Adipocyte (in vitro differentiated cells): ENCODE measurements at places on chromosomes 2 and 18.
A peak's percentile ranks its signal among the peaks of the same experiment; 100 is the strongest.

DNA sequence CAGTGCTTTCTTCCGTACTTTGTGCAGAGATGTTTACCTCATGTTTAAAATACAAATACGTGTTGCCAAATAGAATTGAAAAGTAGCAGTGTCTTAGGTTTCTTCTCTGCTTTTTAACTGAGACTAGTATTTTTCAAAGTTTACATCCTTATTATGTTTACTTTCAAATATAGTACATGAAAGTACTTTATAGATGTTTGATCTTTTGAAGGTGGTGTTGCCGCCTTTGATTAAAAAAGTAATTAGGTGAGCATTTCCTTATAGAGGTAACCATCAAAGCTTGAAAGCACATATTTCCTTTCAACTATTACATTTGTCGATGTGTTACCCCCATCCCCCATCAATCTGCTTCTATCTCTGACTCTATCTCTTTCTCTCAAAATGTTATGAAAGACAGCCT lies 87.0 kb downstream of the CERS6 start:
- no peak for DNase-seq

GRCh38 chr18:14074187-14074586 lies 58.0 kb downstream of the ZNF519 start:
- DNase-seq, result no peak

- no peak for DNase-seq
Measured at GRCh38 chr2:235054475-235054874, 102.7 kb downstream of the SH3BP4 start.

DNA sequence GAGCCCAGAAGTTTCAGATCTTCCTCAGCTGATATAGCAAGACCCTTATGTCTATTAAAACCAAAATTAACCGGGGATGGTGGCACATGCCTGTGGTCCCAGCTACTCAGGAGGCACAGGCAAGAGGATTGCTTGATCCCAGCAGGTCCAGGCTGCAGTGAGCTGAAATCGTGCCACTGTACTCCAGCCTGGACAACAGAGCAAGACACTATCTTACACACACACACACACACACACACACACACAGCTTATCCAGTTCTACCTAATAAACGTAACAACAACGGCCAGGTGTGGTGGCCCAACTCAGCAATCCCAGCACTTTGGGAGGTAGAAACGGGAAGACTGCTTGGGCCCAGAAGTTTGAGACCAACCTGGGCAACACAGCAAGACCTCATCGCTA lies 7.5 kb downstream of the LPIN2 start:
- DNase-seq, result no peak

DNA sequence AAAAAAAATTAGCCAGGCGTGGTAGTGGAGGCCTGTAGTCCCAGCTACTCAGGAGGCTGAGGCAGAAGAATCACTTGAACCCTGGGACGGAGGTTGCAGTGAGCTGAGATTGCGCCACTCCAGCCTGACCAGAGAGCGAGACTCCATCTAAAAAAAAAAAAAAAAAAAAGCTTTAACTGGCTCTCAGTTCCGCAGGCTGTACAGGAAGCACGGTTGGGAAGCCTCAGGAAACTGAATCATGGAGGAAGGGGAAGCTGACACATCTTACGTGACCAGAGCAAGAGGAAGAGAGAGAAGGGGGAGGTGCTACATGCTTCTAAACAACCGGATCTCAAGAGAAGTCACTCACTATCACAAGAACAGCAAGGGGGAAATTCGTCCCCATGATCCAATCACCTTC lies 505.6 kb upstream of the SLC8A1 start:
- no peak for DNase-seq

GRCh38 chr2:207039225-207039624 lies 99.9 kb downstream of the CPO start:
- DNase-seq, result no peak

GRCh38 chr2:81589406-81589805 lies 1284.9 kb upstream of the LRRTM1 start:
- DNase-seq, result no peak

GRCh38 chr2:140551287-140551686 lies 1579.5 kb downstream of the LRP1B start:
- no peak for DNase-seq

DNA sequence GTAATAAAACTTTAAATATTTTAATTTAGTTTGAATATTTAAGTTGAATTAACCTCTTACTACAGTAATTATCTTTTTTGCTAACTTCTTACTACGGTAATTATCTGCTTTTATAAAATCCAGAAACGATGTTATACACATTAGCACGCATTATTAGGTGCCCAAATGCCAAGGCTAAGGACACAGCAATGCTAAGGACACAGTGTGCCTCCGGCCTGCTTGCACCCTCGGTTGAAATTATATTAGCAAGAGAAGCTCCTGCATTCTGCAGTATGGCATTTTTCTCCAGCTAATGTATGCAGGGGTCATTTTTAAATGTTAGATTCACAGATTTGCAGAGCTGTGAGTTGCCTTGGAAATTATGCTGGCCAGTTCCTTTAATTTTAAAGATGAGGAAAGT lies 220.0 kb downstream of the NEDD4L start:
- DNase-seq, result no peak

GRCh38 chr18:79242246-79242645 lies 153.5 kb upstream of the NFATC1 start:
- DNase-seq, result no peak

DNA sequence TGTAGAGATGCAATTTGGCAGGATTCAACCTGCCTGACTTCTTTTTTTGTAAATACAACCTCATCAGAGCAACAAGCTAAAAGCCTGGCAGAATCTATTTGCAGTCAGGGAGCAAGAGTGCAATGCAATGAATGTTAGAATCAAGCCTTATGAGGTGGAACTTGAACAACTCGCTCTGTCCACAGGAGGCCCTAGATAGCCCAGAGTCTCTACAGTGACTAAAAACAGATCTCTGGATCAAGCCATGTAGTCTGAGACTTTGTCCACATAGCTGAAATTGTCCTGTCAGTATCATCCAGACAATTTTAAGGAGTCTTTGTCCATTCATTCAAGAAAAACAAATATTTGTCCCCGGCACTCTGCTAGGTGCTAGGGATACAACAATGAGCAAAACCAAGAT lies 32.0 kb upstream of the CDK5R2 start:
- no peak for DNase-seq

- peak; percentile 16 for DNase-seq
Measured at GRCh38 chr2:196404276-196404675, 232.9 kb upstream of the STK17B start.

GRCh38 chr2:120735746-120736170 lies at the start of gene GLI2:
Gene GLI2 (plus strand): TSS chr2:120735868. CDS start chr2:120797321, 61,453 bp downstream.
- peak; percentile 95 for DNase-seq

DNA sequence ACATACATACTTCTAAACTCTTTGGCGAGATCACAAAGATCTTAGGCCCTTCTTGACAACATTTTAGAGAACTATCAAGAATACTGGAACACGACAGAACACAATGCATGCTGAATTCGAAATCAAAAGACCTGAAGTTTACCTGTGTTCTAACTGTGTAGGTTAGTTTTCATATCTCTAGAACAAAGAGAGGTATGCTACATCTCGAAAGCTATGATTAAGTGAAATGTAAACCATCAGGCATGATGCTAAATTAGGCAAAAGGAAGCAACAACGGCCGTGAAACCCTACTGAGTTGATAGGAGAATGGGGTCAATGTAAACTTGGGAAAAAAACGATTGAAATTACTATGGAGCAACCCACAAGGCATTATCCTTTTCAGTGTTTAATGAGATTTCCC lies 43.7 kb downstream of the IKZF2 start:
- DNase-seq, result no peak

GRCh38 chr2:225756198-225756597 lies 356.7 kb downstream of the NYAP2 start:
- DNase-seq, result no peak

DNA sequence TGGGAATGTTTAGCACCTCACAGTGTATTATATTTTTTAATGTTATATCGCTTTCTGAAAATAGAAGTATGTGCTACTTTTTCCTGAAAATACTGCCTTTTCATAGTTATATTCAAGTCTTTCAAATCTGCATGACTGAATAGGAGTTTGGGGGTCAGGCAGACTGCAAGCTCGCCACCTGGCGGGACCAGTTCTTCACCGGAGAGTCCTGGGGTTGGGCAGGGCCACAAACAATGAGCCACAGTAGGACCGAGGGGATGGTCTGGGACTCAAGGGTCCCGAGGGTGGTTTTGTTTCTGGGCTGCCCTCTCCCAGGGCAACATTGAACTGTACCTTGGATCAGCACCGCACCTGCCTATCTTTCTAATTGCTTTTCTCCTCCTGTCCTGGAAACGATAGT lies 70.6 kb downstream of the VWA3B start:
- DNase-seq, result no peak

- no peak for DNase-seq
Measured at GRCh38 chr2:138087751-138088593, 123.7 kb downstream of the HNMT start.

- DNase-seq, result no peak
Measured at GRCh38 chr2:114046373-114046772, 156.5 kb downstream of the ACTR3 start.

GRCh38 chr2:40348038-40348437 lies 103.9 kb downstream of the SLC8A1 start:
- no peak for DNase-seq

DNA sequence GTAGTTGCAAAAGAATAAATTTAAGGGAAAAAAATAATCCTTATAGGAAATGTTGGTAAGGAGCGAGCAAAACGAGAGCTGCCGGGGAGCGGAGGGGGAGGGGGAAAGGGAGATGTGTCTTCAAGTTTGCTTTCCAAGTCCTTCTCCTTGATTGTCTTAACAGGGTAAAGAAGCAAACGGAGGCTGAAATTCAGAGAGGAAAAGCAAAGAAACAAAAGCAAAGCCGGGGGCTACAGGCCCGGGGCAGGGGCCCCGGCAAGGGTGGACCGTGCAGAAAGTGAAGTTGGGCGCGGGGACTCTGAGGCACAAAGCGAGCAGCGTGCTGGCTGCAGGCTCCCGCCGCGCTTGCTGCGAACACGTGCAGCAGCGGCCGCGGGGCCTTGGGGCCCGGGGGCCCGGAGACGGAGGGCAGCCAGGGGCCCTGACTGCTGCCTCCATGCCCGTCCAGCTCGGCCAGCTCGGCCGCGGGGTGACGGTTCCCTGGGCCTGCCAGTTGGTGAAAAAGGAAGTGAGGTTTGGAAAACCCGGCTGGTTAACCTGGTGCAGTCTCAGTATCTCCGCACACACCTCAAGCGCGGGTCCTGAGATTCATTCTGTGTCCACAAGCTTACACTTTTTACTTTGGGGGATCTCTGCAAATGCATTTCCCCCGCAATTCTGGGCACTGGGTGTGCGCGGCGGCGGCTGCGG lies 4.1 kb downstream of the BCL11A start:
- peak; percentile 63 for DNase-seq

GRCh38 chr18:63138436-63139340 lies 180.9 kb downstream of the BCL2 start:
- no peak for DNase-seq

GRCh38 chr2:158047156-158047611 lies 54.5 kb upstream of the UPP2 start:
- DNase-seq, result no peak

GRCh38 chr18:31661965-31662364 lies 22.4 kb downstream of the B4GALT6 start:
- DNase-seq, result no peak

GRCh38 chr2:108219688-108220087 lies 20.1 kb upstream of the SULT1C3 start:
- DNase-seq, result no peak

DNA sequence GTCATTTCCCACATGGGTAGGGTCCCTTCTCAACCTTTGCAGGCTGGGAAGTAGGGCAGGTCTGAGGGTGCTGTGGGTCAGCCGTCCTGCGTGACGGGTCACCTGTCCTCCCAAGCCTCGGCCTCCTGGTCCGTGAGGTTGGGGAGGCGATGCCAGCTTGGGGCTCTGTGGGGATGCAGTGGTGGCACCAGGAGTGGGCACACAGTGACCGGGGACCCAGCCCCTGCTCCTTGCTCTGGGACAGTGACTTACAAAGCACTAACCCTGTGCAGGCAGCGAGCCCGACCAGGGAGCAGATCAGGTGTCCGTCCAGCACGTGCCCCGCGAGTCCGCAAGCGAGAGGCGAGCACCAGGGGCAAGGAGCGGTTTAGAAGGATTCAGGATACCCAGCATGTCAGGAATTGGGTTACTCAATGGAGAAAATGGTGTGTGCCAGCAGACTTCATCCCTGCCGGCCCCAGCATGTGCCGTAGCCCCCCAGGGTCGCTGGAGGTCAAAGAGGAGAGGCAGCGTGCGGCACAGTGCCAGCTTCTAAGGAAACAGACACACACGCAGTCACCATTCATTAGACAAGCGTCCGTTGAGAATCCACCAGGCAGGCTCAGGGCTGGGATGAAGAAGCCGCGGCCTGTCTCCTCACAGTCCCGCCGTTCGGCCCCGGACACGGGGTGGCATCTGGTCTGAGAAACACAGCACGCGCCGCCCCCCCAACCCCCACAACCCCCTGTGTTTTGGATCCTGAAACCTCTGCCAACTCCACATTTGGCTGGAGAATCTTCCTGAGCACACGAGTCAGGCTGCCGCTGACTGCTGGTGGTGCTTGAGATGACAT lies 11.7 kb downstream of the COLEC11 start:
- DNase-seq, result no peak

DNA sequence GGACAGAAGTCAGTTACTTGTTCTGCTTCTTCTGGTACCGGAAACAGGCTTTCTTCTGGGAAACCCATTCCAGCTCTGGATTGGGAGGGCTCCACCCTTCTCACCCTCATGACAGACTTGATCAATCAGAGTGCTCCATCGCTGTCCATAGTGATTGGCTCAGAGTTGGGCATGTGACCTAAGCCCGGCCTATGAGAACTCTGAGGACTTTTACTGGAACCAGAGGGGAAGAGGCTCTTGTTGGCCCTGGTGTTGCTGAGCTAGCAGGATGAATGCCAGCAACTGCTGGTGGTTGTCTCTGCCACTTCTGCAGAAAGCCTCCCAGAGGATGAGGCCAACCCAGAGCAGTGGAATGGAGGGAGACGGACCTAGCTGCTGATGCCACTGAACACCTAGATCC lies 33.3 kb downstream of the TMEM37 start:
- no peak for DNase-seq

GRCh38 chr2:161239326-161240109 lies 68.7 kb upstream of the PSMD14 start:
- no peak for DNase-seq

- peak; percentile 59 for DNase-seq
Measured at GRCh38 chr18:35088921-35089320, 47.7 kb downstream of the MAPRE2 start.

- no peak for DNase-seq
Measured at GRCh38 chr18:76364282-76365259, 130.5 kb downstream of the ZNF516 start.

- DNase-seq, result no peak
Measured at GRCh38 chr2:69745035-69745434, 3.1 kb downstream of the ANXA4 start.

GRCh38 chr2:207408086-207408794 lies 121.5 kb upstream of the CREB1 start:
- DNase-seq, result no peak

DNA sequence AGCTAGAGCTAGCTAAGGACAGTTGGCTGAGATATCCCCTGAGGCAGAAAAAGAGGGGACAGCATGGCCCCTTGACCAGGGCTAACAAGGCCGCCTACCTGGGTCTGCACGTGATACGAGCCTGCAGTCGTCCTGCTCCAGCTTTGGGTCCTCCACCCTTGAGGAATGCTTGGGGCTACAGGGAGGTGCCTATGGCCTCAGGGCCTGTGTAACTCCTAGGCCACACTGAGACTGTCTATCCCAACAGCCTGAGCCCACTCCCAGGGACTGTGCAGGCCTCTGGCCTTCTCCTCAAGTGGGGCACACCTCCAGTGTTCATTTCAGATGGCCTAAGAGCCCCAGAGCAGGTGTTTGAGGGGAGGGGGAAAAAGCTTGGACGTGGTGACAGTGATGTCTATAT lies 136.7 kb upstream of the SATB2 start:
- DNase-seq, result no peak

- DNase-seq, result no peak
Measured at GRCh38 chr2:230127195-230127594, 58.5 kb upstream of the SLC16A14 start.
